Stimulated activated naive CD4-positive, alpha-beta T cell treated with Interleukin-2 at 50 U/mL for 16 hours (primary cell): ENCODE measurements at places on chromosomes 7 and 10.

DNA sequence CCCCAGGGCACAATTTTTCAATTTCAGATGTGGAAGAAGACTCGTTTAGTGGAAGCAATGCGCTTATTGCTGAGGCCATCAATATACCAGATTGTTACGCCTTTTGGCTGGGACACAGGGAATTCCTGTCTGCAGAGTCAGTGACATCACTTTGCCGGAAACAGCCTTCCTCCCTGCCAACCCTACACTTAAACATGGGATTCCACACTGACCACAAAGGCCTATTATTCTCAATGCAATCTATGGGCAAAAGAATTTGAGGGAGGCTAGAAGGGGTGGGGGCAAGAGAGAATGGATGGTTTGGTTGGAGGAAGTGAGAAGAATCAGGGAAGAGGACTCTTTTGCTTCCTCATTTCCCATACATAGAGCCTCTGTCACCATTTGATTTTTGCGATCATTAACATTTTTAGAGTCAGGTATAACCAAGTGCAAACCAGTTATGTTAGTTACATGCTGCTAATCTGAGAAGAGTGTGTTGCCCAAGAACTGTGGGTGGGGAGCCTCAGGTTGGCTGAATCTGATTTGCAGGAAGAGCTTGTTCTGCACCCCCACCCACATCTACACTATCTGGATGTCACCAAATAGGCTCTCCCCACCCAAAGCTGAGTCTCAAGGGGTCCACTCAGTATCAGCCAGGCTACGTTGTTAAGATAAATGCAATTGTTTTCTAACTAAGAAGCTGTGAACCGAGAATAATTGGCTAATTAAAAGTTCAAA lies 58.2 kb downstream of the ENTPD1 start:
- no peak for DNase-seq

DNA sequence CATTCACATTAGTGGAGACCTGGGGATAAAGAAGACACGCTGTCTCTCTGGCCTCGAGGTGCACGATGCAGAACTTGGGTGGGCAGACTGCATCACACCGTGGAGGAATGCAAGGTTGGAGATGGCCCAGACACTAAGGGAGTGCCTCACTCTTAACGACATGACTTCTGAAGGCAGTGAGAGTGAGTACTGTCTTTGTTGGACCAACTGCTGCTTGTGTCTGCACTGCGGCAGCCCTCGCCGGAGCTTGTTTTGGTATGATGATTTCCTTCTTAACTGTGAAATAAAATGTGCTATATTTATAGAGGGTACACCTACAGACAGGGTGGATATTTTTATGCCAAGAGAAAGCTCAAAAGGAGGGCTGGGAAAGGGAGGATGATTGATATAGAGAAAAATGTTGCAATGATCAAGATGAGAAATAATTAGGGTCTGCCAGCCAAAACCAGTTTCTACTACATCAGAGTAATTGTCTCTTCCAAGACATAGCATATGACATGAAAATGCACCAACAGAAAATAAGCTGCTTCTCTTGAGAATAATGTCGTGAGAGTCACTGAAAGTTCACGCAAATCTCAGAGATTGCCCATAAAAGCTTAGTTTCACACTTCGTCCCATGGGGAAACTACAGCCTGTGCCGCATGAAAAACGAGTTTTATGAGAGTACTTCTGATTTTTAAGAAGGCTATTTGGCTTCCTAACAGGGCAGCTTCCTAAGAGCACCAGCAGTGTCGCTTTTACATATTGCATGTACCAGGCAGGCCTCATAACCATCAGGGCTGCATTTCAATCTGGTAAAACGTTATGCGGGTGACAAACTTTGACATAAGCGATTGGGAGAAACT lies 127.1 kb downstream of the TAX1BP1 start:
- no peak for DNase-seq

- no peak for DNase-seq
These were observed 228.1 kb downstream of the ACTR3B start for GRCh38 chr7:152987656-152988055.

- no peak for DNase-seq
These were observed 265.0 kb upstream of the TCERG1L start for GRCh38 chr10:131576341-131577177.

GRCh38 chr7:12635830-12636229 lies 51.6 kb upstream of the ARL4A start:
- DNase-seq, result no peak

GRCh38 chr7:138584696-138585095 lies 116.5 kb downstream of the SVOPL start:
- DNase-seq, result no peak

DNA sequence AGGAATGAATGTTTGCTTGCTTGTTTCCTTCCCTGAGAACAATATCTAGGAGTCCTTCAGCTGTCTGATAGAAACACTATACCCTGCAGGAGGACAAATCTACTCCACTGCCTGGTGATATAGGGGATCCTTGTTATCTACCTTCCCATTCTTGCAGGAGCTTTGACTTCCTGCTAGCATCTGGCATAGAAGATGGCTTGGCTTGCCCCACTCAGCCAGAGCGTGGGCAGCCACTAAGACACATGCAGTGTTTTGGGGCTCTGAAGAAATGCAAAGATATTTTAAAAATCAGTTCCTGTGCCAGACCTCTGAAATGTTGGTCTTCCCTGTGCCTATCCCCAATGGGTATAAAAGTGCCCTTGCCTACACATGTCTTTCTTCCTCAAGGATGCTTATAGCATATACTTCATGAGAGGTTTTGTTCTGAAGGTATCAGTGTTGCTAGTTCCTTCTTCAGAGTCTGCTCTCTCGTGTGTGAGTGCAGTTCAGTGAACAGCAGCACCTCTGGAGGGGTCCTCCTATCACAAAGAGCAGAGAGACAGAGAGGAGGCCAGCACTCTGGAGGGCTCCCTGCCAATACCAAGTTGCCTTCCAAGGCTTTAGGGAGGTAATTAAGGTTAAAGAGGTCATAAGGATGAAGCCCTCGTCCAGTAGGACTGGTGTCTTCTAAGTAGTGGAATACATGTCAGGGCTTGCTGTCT lies 149.1 kb upstream of the CALCR start:
- DNase-seq, result no peak
